ENCODE measurements at places on chromosomes 3 and 15.

- DNase-seq = no peak
Observed at GRCh38 chr15:31159837-31160236, 58.3 kb upstream of the TRPM1 start.

DNA sequence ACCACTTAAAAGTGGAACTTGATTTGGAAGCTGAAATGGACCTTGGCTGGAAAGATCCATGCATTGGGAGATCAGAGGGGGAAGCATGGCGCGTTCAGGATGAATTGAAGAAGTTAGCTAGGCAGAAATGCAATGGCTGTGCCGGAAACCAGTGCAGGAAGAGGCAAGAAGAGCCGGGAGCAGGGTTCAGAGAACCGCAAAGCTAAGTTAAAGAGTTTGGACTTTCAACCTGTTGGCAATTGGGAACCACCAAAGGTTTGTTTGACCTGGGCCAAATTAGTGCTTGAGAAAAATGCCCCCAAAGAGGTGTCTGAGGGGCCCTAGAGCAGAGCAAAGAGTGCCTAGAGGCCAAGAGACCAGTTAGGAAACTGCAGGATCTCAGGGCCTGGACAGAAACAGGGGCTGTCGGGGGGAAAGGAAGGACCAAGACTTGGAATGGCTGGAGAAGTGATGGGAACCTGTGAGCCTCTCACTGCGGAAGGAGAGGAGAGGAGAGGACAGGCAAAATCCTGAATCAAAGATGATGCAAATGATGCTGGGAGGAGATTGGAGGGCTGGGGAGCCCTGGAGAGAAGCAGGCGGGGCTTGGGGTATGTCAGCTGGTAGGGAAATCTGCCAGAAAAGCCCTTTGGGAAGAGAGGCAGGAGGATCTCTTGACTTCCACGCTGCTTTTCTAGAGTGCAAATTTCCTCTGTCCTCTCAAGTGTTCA lies 49.3 kb downstream of the FAM174B start:
- no peak for DNase-seq

DNA sequence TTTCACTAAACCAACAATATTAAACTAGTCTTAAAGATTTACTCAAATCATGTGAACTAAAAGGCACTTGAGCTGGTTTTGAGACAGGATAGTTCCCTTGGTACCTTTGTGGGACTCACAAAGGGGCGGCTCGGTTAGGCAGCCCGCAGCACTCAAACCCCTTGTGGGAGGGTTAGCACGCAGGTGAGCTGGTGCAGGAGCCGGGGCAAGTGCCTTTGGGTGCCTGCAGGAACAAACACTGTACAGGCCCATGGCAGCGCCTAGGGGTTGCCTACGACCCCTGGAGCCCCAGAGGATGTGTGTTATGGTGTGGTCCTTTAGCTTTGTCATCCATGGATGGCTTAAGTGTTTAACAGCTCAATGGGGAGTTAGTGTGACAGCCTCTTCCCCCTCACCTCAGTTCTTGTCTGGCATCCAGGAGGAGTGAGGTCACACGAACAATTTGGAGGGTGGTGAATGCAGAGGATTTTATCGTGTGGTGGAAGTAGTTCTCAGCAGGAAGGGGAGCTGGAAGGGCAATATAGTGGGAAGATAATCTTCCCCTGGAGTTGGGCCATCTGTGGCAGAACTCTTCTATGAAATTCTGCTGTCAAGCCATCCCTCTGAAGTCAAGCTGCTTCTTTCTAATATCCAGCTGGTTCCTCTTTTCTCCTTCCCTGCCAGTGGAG lies 470.9 kb downstream of the RBMS3 start:
- no peak for DNase-seq

DNA sequence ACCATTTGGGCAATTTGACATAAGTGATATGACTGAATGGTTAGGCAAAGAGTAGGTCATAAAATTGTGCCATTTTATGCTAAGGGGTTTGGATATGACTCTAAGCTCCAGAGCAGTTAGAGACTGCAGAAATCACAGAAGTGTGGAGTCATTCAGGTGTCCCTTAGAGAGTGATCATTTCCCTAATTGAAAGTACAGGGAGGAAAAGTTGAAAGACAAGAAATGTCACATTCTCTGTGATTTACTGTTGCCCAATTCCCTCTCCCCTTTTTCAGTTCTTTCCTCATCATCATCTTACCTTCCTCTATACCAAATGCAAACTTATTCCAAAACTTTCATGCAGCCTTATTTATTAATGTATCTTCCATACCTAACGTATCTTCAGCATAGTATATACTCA lies 2.7 kb upstream of the GOLGB1 start:
- DNase-seq = no peak

GRCh38 chr3:170205302-170205701 lies 16.9 kb upstream of the PRKCI start:
- no peak for DNase-seq

DNA sequence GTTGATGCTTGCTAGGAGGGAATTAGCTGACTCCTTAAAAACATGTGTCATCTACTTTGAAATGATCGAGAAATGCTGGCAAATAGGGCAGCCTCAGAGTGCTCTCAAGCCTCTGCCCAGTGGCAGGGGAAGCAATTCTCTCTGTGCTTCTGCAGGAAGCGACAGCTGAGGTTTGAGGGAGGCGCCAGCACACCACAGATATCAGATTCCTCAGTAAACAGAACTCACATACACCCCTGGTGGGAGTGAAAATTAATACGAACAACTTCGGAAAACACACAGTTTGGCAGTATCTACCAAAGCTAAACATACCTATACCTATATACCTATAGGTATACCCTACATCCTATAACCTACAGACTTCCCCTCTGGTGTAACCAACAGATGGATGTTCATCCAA lies 61.3 kb downstream of the NSMCE3 start:
- DNase-seq = no peak

DNA sequence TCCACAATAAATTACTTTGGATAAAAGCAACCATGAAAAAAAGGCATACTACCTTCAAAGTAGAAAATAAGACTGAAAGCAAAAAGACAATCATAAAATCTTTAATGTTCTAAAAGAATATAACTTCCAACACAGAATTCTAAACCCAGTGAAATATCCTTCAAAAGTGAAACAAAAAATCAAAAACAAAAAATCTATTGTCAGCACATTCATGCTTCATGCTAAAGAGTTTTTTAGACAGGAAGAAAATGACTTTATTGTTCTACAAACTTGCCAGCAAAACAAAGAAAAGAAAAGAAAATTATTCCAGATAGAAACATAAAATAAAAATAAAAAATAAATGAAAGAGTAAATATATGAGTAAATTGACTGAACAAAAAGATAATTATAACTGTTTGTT lies 134.9 kb downstream of the EFHB start:
- no peak for DNase-seq

- peak; percentile 64 for DNase-seq
Observed at GRCh38 chr3:96813820-96814650, at the start of gene EPHA6. Gene EPHA6 (plus strand): TSS chr3:96814594.

- no peak for DNase-seq
Observed at GRCh38 chr3:9056581-9056980, 93.3 kb upstream of the RAD18 start.

- DNase-seq = no peak
Observed at GRCh38 chr3:157844800-157845565, 261.2 kb downstream of the SHOX2 start.

DNA sequence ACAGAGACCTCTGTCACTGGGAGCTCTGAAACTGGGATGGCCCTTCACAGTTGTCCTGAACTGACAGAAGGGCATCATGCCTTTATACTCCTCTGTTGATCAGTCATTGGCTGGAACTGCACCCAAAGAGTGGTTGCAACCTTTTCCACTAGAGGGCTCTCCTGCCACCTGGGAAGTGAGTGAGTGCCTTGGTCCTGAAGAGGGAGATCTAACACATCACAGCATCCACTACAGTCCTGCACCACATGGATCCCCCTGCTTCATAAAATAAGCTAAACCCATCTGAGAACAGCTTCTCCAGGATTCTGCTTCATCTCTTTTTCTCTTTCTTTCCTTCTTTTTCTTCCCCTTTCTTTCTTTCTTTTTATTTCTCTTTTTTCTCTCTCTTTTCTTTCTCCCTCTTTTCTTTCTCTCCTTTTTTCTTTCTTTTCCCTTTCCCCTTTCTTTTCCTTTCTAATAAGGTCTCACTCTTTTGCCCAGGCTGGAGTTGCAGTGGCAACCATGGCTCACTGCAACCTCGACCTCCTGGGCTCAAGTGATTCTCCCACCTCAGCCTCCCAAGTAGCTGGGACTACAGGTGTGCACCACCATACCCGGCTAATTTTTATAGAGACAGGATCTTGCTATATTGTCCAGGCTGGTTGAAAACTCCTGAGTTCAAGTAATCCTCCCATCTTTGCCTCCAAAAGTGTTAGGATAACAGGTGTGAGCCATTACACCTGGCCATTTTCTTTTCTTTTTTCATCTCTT lies 42.8 kb upstream of the RAF1 start:
- DNase-seq = peak; percentile 47

GRCh38 chr3:168241156-168241555 lies 145.4 kb upstream of the GOLIM4 start:
- no peak for DNase-seq

GRCh38 chr3:108951820-108952501 lies 1.7 kb downstream of the GUCA1C start:
- DNase-seq = no peak

DNA sequence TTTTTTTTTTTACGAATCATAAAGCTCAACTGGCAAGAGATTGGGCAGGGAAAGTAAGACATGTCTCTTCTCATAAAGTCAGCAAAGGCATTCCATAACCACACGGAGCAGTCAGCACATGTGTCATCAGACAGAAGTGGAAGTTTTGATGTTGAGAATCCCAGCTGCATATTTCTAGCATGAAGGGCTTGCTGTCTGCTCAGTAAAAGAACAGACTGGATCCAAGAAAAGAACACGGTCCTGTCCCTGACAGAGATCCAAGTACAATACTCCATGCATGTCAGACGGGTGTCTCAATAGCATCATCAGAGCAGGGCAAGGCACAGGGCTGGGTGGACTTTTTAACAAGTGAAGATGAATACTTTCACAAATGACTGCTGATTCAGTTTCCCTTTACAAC lies 38.2 kb downstream of the ABI3BP start:
- DNase-seq = no peak

- DNase-seq = peak; percentile 89
Observed at GRCh38 chr15:79168922-79169456, 78.4 kb upstream of the RASGRF1 start.

DNA sequence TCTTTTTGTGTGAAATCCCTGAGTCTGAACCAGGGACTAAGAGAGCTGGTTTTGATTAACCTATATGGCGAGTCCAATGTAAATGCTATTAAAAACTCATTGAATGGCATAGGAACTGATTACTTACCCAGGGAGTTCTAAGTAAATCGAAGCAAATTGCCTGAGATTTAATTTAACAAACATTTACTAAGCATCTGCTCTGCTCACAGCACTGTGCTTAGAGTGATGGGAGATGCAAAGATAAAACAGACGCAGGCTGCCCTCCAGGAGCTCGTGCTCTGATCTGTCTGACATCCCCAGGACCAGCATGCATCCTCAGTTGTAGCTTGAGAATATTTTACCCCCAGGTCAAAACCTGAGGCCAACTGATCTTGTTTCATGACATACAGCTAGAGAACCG lies 247.9 kb downstream of the NR2F2 start:
- no peak for DNase-seq

DNA sequence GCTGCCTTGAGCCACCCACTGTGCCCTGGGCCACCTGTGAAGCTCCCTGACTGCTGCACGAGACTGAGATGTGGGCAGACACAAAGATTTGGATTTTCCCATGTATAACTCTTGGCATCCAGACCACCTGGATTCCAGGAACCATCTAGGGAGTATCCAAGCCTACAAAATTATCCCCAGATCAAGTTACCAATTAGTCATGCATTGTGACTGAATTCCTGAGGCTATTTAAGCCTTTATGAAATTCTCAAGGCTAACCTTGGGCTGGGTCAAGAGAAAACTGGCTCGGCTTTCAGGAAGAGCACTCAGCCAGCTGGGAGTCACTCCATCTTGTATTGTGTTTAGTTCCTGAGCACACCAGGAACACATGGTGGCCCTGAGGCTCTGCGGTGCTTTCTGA lies 13.3 kb upstream of the ATP13A5 start:
- DNase-seq = no peak

GRCh38 chr3:59878038-59878427 lies 828.2 kb upstream of the CFAP20DC start:
- no peak for DNase-seq

DNA sequence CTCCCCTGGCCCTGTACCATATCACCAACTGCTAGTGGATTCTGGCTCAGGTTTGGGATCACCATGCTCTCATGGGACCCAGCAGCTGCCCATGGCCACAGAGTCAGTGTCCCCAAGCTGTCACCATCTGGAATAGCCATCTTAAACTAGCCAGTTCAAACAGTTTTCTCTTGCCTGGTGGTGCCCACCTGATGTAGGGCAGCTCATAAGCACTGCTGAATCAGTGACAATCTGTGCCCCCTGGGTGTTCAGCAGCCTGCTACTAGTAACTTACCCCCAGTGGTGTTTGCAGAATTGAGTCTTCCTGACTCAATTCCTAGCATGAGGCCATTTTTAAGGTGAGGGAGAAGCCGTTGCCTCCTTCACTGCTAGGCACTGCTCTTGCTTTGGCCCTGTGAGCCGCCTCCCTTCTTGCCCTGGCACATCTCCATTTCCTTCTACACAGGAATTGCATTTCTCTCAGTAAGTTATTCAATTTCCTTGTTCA lies 7.9 kb downstream of the RPSA start:
- DNase-seq = no peak

DNA sequence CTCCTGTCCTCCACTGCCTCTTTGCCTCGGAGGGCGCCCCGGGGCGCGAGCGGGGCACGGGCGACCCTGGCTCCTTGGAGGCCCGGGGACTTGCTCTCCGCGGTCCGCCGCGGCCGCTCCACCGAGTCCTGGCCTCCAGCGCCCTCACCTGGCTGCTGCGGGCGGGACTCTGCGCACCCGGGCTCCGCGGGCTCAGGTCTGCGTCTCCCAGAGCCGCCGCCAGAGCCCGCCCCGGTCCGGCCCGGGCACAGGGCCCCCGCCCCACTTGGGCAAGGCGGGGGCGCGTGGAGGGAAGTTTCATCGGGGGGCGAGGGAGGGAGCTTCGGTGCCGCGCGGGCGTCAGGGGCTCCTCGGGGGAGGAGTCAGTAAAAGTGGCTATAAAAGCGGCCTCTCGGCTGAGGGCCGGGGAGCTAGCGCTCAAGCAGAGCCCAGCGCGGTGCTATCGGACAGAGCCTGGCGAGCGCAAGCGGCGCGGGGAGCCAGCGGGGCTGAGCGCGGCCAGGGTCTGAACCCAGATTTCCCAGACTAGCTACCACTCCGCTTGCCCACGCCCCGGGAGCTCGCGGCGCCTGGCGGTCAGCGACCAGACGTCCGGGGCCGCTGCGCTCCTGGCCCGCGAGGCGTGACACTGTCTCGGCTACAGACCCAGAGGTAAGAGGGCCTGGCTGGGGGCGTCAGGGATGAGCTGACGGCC lies at the start of gene CEMIP:
CEMIP (plus strand) TSS at position 407 of the 694 bp plus-strand sequence. CDS start 94,510 bp downstream, outside the sequence.
- peak; percentile 82 for DNase-seq

DNA sequence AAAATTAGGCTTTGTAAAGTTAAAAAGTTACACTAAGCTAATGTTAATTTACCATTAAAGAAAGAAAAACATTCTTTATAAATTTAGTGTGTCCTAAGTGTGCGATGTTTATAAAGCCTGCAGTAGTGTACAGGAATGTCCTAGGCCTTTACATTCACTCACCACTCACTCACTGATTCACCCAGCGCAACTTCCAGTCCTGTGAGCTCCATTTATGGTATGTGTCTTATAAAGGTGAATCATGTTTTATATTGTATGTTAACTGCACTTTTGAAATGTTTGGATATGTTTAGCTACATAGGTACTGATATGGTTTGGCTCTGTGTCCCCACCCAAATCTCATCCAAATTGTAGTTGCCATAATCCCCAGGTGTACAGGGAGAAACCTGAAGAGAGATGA lies 549.7 kb upstream of the EPHA6 start:
- no peak for DNase-seq
